ENCODE measurements at places on chromosomes 7 and 10.

GRCh38 chr7:2971914-2972834 is 71.5 kb downstream of the CARD11 start:
- peak overlapping the region; percentile 81 for H3K4me3 ChIP-seq
- no peak overlapping the region for H3K27ac ChIP-seq
- H3K36me3 ChIP-seq, result peaks cover 10% of the 10 kb centered on the region
- DNase-seq, result no peak
- H3K27me3 ChIP-seq, result no peaks in the 10 kb centered on the region

- H3K4me1 ChIP-seq, result peaks cover 73% of the 10 kb centered on the region
- no peaks in the 10 kb centered on the region for H3K27me3 ChIP-seq
- H3K27ac ChIP-seq, result no peak overlapping the region
- H3K4me3 ChIP-seq, result no peak overlapping the region
- DNase-seq, result no peak
- peaks cover 4% of the 10 kb centered on the region for H3K36me3 ChIP-seq
Measured at GRCh38 chr7:70704831-70705346, 427.1 kb upstream of the GALNT17 start.

DNA sequence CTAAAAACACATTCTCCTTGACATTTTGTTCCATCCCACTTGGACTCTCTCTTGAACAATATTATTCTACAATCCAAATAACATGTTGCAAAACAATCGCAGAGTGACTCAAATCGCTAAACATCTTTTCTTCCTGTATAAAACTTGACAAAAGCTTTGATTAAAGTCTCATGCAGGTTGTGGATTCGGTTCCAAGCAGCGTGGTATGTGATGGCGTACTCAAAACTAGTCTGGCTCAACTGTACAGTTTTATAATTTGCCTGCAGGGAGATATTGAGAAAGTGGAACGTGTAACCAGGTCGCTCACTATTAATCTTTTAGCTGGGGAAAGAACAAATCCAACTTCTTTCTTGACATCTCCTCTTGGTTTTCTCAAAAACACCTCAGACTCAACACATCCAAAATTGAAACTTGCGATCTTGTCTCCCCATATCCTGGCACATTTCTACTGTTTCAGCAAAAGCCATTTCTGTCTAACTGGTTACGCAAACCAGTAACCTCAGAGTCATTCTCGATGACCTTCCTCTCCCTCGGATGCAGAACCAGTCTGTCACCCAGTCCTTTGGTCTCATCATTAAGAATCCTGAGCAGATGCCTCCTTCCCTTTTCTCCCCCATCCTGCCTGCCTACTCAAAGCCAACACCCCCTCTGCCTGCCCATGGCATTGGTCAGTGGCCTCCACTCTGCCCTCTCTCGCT is 100.1 kb downstream of the CACNB2 start:
- no peak overlapping the region for H3K27ac ChIP-seq
- no peaks in the 10 kb centered on the region for H3K4me1 ChIP-seq
- no peak overlapping the region for H3K4me3 ChIP-seq
- DNase-seq, result no peak
- peaks cover 1% of the 10 kb centered on the region for H3K27me3 ChIP-seq
- H3K36me3 ChIP-seq, result no peaks in the 10 kb centered on the region

DNA sequence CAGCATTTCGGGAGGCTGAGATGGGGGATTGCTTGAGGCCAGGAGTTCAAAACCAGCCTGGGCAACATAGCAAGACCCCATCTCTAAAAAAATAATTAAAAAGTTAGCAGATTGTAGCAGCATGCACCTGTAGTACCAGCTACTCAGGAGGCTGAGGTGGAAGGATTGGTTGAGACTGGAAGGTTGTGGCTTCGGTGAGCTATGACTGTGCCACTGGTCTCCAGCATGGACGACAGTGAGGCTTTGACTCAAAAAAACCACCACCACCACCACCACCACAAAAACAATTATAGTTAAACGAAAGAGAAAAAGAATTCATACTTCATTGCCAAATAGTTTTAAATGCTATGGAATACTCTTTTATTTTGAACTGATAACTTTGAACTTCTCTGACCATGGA is 63.4 kb downstream of the VTI1A start:
- peaks cover 19% of the 10 kb centered on the region for H3K4me1 ChIP-seq
- peak; percentile 6 for DNase-seq
- H3K4me3 ChIP-seq, result no peak overlapping the region
- no peaks in the 10 kb centered on the region for H3K27me3 ChIP-seq
- no peak overlapping the region for H3K27ac ChIP-seq
- H3K36me3 ChIP-seq, result no peaks in the 10 kb centered on the region

DNA sequence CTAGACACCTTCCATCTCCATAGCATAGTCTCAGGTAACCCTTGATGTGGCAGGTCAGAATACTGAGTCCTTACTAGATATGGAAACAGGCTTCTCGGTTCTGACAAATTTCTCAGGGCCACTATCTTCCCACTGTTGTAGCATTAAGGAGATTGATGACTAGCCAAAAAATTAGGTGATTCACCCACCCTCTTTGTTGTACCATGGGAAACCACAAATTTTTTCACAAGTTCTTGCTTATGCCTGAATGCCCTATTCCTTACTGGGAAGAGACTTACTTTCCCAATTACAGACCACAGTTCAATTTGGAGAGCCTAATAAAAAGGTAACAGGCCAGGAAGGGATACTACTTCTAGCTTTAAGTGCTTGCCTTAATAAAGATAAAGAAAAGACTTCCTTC is 948.8 kb downstream of the GRM8 start:
- no peaks in the 10 kb centered on the region for H3K27me3 ChIP-seq
- no peak for DNase-seq
- H3K27ac ChIP-seq, result no peak overlapping the region
